ENCODE measurements at places on chromosomes 11 and 22. TPM values are rescaled to one million over a fixed set of nuclear protein-coding genes. Genes with fewer than 3 reads are reported as not detected.
A peak's percentile ranks its signal among the peaks of the same experiment; 100 is the strongest.

SMIM35 gene
- total RNA-seq: not detected

SLC22A8 gene
- total RNA-seq: not detected

THY1 gene
- 184 TPM for total RNA-seq

HBG1 gene
- not detected for total RNA-seq

SESN3 gene
- 36.8 TPM for total RNA-seq

DNA sequence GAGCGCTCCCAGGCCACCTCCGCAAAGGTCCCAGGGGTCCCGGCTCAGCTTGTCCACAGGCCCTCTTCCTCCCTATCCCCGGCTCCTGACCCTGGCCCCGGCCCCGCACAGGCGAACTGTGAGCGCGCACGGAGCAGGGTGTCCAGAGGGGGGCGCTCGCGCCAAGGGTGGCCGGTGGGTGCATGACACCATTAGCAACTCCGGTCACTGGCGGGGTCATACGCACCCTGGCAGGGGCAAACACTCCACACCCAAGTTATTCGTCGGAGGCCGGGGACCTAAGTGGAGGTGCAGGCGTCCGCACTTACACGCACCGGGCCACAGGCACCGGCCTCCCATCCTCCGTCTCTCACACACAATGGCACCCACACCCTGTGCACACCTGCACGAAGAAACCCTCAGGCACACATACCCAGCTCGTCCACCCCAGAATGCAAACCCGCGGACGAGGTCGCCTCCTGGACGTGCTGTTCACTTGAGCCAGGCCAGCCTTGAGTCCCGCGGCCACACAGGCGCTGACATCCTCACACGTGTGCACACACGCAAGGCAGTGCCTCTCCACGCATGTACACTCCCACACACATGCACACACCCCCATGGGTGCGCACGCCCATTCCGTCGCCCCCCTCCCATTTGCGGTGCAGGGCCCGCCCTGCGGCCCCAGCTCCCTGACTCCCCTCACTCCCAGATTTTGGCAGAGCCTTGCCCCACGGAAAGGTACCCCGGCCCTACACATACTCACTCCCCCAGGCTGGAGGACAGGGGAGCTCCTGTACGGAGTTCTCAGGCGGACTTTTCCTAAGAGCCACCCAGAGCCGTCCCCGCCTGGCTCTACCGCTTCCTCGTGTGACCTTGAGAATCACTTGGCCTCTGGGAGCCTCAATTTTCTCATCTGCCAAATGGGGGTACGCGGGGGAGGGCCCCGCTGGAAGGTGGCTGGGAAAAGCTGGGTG lies at the start of gene RASGRP2:
Gene RASGRP2, minus strand, starts transcription at position 552 of the 953 bp plus-strand sequence. CDS start 1,276 bp downstream, outside the sequence.
- DNase-seq: peak; percentile 85

- DNase-seq: peak; percentile 43
Measured at GRCh38 chr22:41799486-41800347, 762 bp upstream of the CCDC134 start.

DNA sequence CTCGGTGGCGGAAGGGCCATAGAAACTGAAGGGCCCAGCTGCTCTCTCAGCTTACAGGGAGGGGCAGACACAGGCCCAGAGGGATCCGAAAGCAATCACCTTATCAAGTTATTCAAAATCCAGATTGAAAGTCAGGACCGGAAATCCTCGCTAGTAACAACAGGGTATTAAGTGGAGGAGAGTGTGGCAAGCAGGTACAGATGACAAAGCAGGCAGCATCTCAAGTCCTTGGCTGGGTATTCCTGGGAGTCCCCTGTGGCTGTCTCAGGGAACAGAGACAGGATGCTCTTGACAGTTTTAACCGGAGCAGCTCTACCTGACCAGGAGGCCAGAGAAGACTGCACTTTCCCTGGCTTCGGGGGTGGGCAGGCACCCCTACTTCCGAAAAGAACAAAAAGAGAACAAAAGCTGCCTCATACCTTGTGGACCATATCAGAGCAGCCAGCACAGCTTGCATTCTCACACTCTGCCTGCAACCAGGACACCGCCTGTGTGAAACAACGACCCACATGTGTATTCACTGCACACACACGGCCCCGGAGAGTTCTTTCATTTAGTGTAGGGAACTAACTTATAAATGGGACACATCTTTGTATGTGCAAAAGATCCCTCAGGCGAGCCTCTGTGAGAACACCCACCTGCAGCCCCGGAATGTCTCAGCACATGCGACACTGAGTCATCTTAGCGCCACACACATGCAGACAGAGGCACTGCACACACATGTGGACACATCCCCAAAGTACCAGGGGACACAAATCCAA lies 78.3 kb downstream of the MICAL3 start:
- no peak for DNase-seq

DNA sequence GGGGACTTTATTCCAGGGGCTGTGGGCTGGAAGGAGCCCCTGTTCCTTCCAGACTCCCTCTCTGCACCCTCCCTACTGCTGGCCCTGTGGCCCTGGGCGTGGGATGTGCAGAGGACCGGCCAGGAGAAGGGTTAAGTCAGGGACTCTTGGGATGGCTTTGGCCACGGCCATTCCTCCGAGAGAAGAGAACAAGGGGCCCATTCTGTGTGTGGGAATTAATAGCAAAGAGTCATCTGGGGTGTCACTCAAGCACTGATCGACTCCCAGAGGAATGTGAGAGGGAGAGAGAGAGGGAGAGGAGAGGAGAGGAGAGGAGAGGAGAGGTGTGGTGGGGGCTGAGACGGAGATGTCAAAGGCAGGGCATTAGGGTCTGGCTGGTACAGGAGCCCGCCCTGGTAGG lies 14.2 kb upstream of the SOX10 start:
- no peak for DNase-seq

GRCh38 chr22:37166675-37167066 lies 17.0 kb upstream of the IL2RB start:
- DNase-seq: peak; percentile 86
